ENCODE measurements at places on chromosomes 16 and 17. TPM values are rescaled to one million over a fixed set of nuclear protein-coding genes. Genes with fewer than 3 reads are reported as not detected.

- H3K27ac ChIP-seq, result no peak overlapping the region
- DNase-seq, result no peak
- peaks cover 17% of the 10 kb centered on the region for H3K4me1 ChIP-seq
- no peaks in the 10 kb centered on the region for H3K36me3 ChIP-seq
- no peak overlapping the region for H3K4me3 ChIP-seq
Measured at GRCh38 chr16:71811261-71811803, 2.7 kb upstream of the AP1G1 start.

- DNase-seq, result no peak
- no peak overlapping the region for H3K27ac ChIP-seq
- no peak overlapping the region for H3K4me3 ChIP-seq
- H3K27me3 ChIP-seq, result no peaks in the 10 kb centered on the region
Measured at GRCh38 chr17:78144736-78145641, 1.2 kb upstream of the C17orf99 start.

DNA sequence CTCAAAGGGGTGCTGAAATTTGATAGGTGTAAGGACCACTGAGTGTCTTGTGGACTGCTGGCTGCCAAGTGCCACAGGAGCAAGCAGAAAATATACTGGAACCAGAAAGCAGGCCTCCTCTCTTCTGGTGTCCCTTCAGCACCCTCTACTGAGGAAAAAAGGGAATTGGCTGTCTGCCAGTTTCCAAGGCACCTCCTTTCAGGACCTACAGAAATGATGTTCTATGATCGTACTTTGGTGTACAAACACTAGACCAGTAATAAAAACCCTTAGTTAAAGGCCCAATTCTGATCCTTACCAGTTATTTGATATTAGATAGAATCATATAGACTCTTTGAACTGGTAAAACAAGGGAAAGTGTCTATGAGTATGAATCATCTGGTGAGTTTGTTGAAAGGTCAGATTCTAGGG, 35.8 kb upstream of the BCAS3 start:
- H3K36me3 ChIP-seq, result no peaks in the 10 kb centered on the region
- H3K27me3 ChIP-seq, result no peaks in the 10 kb centered on the region
- H3K4me3 ChIP-seq, result no peak overlapping the region
- H3K27ac ChIP-seq, result no peak overlapping the region
- peaks cover 3% of the 10 kb centered on the region for H3K4me1 ChIP-seq
- DNase-seq, result peak; percentile 87

DNA sequence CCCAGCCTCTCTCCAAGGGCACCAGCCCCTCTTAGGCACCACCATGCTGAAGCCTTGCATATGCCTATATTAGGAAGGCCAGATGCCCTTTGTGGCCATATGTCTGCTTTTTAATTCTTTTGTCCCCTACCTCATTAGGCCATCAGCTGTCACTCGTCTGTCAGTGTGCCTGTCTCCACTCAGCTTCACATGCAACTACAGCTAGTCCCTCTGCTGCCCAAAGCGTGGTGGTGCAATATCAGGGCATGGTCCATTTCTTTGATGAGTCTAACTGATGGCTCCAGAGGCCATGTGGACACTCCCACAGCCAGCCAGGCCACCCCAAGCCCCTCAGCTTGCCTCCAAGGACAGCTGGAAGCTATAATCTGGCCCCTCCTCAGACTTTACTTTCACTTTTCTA, 36.3 kb downstream of the MYO18A start:
- H3K4me1 ChIP-seq, result peaks cover 31% of the 10 kb centered on the region
- no peaks in the 10 kb centered on the region for H3K36me3 ChIP-seq
- DNase-seq, result no peak
- H3K27me3 ChIP-seq, result no peaks in the 10 kb centered on the region
- no peak overlapping the region for H3K27ac ChIP-seq

DNA sequence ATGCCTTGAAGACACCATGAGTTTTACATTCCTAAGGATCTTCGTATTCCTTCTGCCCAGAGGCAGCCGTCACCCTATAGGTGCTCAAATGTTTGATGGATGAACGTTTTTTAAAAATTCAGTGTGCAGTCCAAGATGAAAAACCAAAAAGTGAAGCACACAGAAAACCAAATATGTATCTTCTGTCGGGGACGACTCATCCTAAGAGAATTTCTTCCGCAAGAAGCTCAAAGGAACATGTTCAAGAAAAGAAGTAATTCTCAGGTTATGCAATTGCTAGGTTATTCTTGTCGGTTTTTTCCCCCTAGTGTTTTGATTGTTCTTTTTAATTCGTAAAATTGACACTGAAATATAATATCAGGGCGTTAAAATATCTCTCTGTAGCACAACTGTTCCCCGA, 1.4 kb downstream of the CENPV start:
- peaks cover 10% of the 10 kb centered on the region for H3K4me1 ChIP-seq
- no peak for DNase-seq
- H3K4me3 ChIP-seq, result peak overlapping the region; percentile 60
- H3K27me3 ChIP-seq, result no peaks in the 10 kb centered on the region

- no peak overlapping the region for H3K4me3 ChIP-seq
- H3K4me1 ChIP-seq, result no peaks in the 10 kb centered on the region
- no peak overlapping the region for H3K27ac ChIP-seq
- H3K27me3 ChIP-seq, result no peaks in the 10 kb centered on the region
Measured at GRCh38 chr17:13822700-13823099, 221.0 kb upstream of the HS3ST3A1 start.

GRCh38 chr17:82376042-82376730, 4.6 kb downstream of the UTS2R start:
- H3K27me3 ChIP-seq, result peaks cover 21% of the 10 kb centered on the region
- no peak for DNase-seq
- no peak overlapping the region for H3K27ac ChIP-seq
- H3K36me3 ChIP-seq, result no peaks in the 10 kb centered on the region
- H3K4me3 ChIP-seq, result no peak overlapping the region

GRCh38 chr16:57951204-57951960, 19.5 kb downstream of the CNGB1 start:
- H3K27ac ChIP-seq, result no peak overlapping the region
- no peaks in the 10 kb centered on the region for H3K4me1 ChIP-seq
- H3K27me3 ChIP-seq, result no peaks in the 10 kb centered on the region
- no peaks in the 10 kb centered on the region for H3K36me3 ChIP-seq

DNA sequence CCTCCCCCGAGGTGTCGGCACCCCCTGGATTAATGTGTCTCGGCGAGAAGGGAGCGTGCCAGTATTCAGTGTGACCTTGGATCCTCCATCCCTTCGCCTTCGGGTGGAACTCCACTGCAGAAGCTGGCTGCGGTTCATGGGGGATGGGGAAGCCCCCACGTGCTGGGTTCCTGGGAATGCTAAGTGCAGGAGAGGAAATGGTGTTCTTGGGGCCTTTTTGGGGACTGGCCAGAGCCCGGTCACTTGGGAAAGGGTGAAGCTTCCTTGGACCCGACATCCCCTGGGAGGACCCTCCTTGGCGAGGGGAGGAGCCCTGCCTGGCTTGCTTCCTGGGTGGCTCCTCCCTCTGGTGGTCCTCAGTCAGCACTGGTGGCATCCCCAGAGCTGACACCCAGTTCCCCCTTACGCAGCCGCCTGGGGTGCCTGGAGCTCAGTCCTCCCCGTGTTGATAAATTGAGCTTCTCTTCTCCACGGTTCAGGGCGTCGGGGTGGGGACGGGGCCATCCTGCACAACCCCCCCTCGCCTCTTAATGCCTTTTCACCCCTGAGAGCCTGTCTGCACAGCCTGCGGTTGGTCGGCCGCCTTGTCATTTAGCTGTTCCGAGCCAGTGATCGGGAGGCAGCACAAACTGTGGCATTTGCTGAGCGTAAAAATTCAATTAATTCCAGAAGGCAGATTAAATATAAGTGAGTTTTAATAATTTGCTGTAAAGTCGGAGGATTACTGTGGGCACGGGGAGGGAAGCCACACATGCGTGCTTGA, 30.7 kb upstream of the GSE1 start:
- H3K36me3 ChIP-seq, result no peaks in the 10 kb centered on the region
- DNase-seq, result no peak
- no peaks in the 10 kb centered on the region for H3K4me1 ChIP-seq
- no peak overlapping the region for H3K4me3 ChIP-seq

- H3K4me3 ChIP-seq, result no peak overlapping the region
- H3K27me3 ChIP-seq, result no peaks in the 10 kb centered on the region
- no peak for DNase-seq
Measured at GRCh38 chr16:27993587-27993986, 69.9 kb downstream of the GSG1L start.

GRCh38 chr16:73399486-73399885, 351.6 kb upstream of the ZFHX3 start:
- H3K36me3 ChIP-seq, result no peaks in the 10 kb centered on the region
- DNase-seq, result no peak
- no peaks in the 10 kb centered on the region for H3K27me3 ChIP-seq
- H3K4me3 ChIP-seq, result no peak overlapping the region
- no peaks in the 10 kb centered on the region for H3K4me1 ChIP-seq

GRCh38 chr17:45270828-45271418, 9.0 kb upstream of the SPATA32 start:
- no peak for DNase-seq
- peaks cover 12% of the 10 kb centered on the region for H3K4me1 ChIP-seq
- H3K27ac ChIP-seq, result no peak overlapping the region
- no peak overlapping the region for H3K4me3 ChIP-seq
- peaks cover 47% of the 10 kb centered on the region for H3K36me3 ChIP-seq

- peak; percentile 77 for DNase-seq
- H3K36me3 ChIP-seq, result peaks cover under 1% of the 10 kb centered on the region
- H3K4me3 ChIP-seq, result no peak overlapping the region
- no peaks in the 10 kb centered on the region for H3K27me3 ChIP-seq
- H3K4me1 ChIP-seq, result peaks cover 37% of the 10 kb centered on the region
Measured at GRCh38 chr16:16027728-16028310, 78.4 kb downstream of the ABCC1 start.

DNA sequence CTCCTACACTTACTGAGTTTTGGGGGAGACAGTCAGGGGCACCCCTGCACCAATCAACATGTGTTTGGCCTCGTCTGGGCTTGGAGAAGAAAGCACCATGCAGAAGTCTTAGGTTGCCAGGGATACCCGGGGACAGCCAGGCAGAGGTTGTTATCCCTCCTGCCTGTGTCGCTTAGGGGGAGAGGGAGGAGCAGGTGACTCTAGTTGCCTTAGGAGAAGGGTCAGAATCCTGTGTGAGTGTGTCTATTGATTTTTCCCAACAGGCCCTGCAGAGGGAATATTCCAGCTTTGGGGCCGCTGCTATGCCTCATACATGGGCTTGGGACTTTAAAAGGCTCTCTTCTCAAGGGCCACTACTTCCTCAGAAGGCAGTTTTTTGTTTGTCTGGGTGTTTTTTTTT, 89.1 kb downstream of the RGS9 start:
- no peaks in the 10 kb centered on the region for H3K36me3 ChIP-seq
- H3K4me3 ChIP-seq, result no peak overlapping the region
- H3K27ac ChIP-seq, result no peak overlapping the region
- H3K27me3 ChIP-seq, result peaks cover 26% of the 10 kb centered on the region
- H3K4me1 ChIP-seq, result peaks cover 11% of the 10 kb centered on the region

DNA sequence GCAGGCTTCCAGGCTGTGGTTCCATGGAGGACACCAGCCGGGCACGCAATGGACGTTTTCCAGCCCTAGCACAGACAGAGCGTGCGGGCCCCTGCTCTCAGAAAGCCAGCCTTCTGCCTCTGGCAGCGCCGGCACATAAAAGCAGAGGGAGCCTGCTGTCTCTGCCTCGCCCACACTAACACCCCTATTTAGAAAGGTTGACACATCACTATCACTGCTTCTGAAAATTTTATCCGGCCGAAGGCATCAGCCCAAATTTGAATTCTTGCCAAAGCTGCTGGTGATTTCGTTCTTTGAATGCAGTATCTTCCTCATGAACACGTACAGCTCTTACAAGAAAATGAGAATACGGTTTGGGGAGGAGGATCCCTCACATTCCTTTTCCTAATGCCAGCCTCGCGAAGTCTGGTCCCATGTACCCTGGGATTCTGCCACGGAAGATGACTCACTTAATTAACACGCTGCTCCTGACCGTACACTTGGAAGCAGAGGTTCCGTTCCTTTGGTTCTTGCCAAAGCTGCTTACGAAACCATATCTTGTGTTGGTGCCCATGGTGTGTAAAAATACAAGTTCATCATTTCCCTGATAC, 1.3 kb upstream of the RAB11FIP3 start:
- no peaks in the 10 kb centered on the region for H3K27me3 ChIP-seq
- H3K27ac ChIP-seq, result peak overlapping the region; percentile 94
- peaks cover 27% of the 10 kb centered on the region for H3K4me1 ChIP-seq
- peak; percentile 84 for DNase-seq
- no peak overlapping the region for H3K4me3 ChIP-seq

- no peaks in the 10 kb centered on the region for H3K36me3 ChIP-seq
- no peak overlapping the region for H3K27ac ChIP-seq
- no peak for DNase-seq
Measured at GRCh38 chr17:48869821-48870318, 22.7 kb upstream of the ATP5MC1 start.

Gene SEPTIN12
- not detected for total RNA-seq

DNA sequence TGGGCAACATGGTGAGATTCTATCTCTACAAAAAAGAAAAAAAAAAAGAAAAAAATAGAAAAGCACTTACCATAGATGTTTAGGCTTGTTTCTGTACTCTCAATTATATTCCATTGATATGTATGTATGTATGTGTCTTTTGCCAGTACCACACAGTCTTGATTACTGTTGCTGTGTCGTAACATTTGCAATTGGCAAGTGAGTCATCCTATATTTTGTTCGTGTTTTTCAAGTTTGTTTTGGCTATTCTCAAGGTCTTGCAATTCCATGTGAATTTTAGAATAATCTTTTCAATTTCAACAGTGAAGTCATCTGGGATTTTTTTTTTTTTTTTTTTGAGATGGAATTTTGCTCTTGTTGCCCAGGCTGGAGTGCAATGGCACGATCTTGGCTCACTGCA, 19.3 kb downstream of the SPECC1 start:
- no peaks in the 10 kb centered on the region for H3K4me1 ChIP-seq
- no peaks in the 10 kb centered on the region for H3K27me3 ChIP-seq
- H3K27ac ChIP-seq, result no peak overlapping the region

GRCh38 chr17:74712301-74712700, 422 bp downstream of the CD300LF start:
- no peaks in the 10 kb centered on the region for H3K36me3 ChIP-seq
- no peak overlapping the region for H3K27ac ChIP-seq
- no peaks in the 10 kb centered on the region for H3K4me1 ChIP-seq
- DNase-seq, result no peak

Gene RMI2
- total RNA-seq, result 11.1 TPM

Gene DHRS13
- total RNA-seq, result 7.2 TPM

Gene PARD6A
- 1.3 TPM for total RNA-seq

Gene MTHFSD
- total RNA-seq, result 23.2 TPM

DNA sequence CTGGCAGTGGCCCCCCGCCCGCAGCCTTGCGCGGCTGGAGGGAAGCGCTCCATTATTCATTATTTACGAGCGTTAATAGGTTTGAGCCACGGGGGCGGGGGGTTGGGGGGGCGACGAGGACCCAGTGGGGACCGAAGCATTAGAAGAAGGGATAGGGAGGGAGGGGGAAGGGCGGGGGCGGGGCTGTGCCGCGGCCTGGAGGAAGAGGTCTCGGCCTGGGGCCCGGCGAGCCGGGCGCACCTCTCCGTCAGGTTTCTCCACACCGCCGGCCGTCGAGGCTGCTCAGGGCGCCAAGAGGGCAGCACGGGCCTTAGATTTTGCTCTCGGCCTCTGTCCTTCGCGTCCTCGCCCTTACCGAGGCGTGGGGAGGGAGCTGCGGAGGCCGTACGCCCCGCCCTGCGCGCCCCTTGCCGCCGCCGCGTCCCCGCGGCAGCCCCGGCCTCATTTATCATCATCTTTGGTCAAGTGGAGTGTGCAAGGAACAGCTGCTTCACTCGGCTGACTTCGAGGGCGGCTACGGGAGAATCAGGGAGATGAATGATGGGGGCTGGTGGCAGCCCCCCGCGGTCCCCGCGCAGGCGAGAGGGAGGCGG, 54.2 kb downstream of the SREBF1 start:
- peak overlapping the region; percentile 25 for H3K4me3 ChIP-seq
- no peaks in the 10 kb centered on the region for H3K27me3 ChIP-seq

GRCh38 chr17:63634163-63634562, 11.9 kb downstream of the MAP3K3 start:
- no peaks in the 10 kb centered on the region for H3K27me3 ChIP-seq
- H3K4me1 ChIP-seq, result peaks cover 36% of the 10 kb centered on the region
- H3K4me3 ChIP-seq, result peak overlapping the region; percentile 60
- H3K27ac ChIP-seq, result peak overlapping the region; percentile 79
- H3K36me3 ChIP-seq, result peaks cover 13% of the 10 kb centered on the region

Gene PYDC1
- total RNA-seq, result not detected
